ENCODE measurements at places on chromosomes 11 and 22.

GRCh38 chr11:65293909-65294381 lies 20.7 kb upstream of the CDC42EP2 start:
- no peak for DNase-seq

DNA sequence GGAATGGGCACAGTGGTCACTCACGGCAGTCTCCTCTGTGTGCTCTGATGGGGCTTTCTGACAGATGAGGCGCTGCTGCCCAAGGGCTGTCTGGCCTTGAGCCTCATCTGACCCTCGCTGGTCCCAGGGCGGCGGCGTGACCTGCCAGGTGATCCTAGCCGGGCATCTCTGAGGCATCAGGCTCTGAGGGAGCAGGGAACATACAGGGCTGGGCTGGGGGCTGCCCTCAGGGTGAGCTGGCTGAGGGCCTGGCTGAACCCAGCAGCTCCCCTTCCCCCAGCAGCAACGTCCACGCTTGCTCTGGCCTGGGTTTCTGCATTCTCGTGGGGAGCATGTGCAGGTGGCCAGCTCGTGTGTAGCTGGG lies 47.6 kb downstream of the MOB2 start:
- no peak for DNase-seq

GRCh38 chr11:103488031-103488461 lies 378.8 kb downstream of the DYNC2H1 start:
- DNase-seq, result no peak

- no peak for DNase-seq
These were observed 38.2 kb upstream of the WEE1 start for GRCh38 chr11:9535189-9535781.

GRCh38 chr11:4187055-4187988 lies 92.7 kb downstream of the RRM1 start:
- DNase-seq, result peak; percentile 79

- no peak for DNase-seq
These were observed 18.7 kb downstream of the PVALB start for GRCh38 chr22:36797911-36798673.

DNA sequence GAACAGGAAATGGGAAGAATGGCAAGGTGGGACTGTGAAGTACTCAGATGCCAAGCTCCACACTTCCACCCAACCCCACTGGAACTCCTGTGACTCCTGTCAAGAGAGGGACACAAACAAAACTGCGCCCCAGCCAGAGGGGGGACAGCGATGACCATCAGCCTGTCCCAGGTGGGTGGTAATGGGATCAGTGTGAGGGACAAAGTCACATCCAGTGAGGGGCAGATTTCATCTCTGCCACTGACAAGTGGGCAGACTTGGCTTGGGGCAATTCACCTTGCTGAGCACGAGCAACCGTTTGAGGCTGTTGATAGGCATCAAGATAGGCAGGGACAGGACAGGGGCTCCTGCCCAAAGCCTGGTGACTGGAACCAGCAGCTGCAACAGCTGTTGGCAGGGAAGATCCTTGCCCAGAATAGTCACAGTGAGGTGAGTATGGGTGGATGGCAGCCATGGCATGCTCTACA lies 105.4 kb upstream of the PITPNB start:
- DNase-seq, result no peak
